Upper lobe of left lung (tissue), 6 donors: ENCODE measurements at places on chromosomes 3 and 15. TPM values are rescaled to one million over a fixed set of nuclear protein-coding genes. Genes with fewer than 3 reads are reported as not detected.

- no peak for DNase-seq
Measured at GRCh38 chr3:128226186-128226725, 73.0 kb downstream of the EEFSEC start.

DNA sequence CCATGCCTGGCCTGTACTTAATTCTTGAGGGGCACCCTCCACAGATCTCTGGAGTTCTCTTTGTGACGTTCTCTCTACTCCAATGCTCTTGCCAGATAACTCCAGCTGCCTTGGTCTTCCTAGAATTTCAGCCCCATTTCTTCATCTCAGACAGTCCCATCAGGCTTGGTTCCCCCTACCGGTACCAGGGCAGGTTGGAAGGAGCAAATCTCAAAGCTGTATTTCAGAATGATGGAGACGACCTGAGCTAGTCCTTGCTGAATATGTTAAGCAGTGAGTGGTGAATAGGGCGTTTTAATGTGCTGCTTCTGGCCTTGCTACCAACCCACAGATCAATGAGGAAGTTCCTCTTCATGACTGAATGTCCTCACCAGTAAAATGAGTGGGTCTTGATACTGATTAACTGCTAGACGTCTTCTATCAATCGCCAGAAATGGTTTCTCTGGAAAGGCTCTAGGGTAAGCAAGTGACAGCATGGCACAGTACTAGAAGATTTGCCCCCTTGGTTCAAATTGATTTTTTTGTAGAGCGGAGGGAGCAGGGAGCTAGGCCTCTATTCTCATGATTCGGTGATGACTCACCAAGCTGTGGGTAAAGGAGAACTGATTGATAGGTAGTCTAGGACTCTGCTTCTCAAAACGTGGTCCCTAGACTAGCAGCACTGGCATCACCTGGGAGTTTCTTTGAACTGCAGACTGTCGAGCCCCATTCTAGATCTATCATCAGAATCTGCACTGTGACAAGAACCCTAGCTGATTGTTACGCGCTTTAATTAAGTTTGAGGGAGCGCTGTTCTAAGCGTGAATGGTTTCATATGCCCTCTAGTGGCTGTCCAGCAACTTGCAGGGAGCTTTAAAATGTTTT lies 67.8 kb downstream of the UBP1 start:
- no peak for DNase-seq

The SCG5 gene
- total RNA-seq, result not detected

The ALDH1L1 gene
- total RNA-seq, result 11.5 TPM

- DNase-seq, result no peak
Measured at GRCh38 chr15:68151277-68151676, 53.9 kb downstream of the CALML4 start.
